ENCODE measurements at places on chromosomes 3 and 15. TPM values are rescaled to one million over a fixed set of nuclear protein-coding genes. Genes with fewer than 3 reads are reported as not detected.

ANKRD34C gene
- total RNA-seq, result not detected

TTLL13 gene
- total RNA-seq, result 0.39 TPM

MEGF11 gene
- not detected for total RNA-seq

DNAJB8 gene
- not detected for total RNA-seq

KLHDC8B gene
- 32.2 TPM for total RNA-seq

FHIT gene
- 6.8 TPM for total RNA-seq

ZBBX gene
- total RNA-seq, result 53.4 TPM

LIPC gene
- not detected for total RNA-seq

ISL2 gene
- total RNA-seq, result 0.54 TPM

GADL1 gene
- total RNA-seq, result not detected

CRYGS gene
- total RNA-seq, result 9.4 TPM

RASL12 gene
- 49.9 TPM for total RNA-seq

- H3K4me3 ChIP-seq, result no peak overlapping the region
- H3K27me3 ChIP-seq, result no peaks in the 10 kb centered on the region
- no peak for DNase-seq
- H3K4me1 ChIP-seq, result no peaks in the 10 kb centered on the region
These were observed 9.8 kb downstream of the KCNMB2 start for GRCh38 chr3:178546079-178546478.

- H3K4me1 ChIP-seq, result no peaks in the 10 kb centered on the region
- H3K27ac ChIP-seq, result no peak overlapping the region
- no peak overlapping the region for H3K4me3 ChIP-seq
- no peaks in the 10 kb centered on the region for H3K27me3 ChIP-seq
- no peaks in the 10 kb centered on the region for H3K36me3 ChIP-seq
These were observed 148.9 kb downstream of the PLCL2 start for GRCh38 chr3:17033516-17034168.

DNA sequence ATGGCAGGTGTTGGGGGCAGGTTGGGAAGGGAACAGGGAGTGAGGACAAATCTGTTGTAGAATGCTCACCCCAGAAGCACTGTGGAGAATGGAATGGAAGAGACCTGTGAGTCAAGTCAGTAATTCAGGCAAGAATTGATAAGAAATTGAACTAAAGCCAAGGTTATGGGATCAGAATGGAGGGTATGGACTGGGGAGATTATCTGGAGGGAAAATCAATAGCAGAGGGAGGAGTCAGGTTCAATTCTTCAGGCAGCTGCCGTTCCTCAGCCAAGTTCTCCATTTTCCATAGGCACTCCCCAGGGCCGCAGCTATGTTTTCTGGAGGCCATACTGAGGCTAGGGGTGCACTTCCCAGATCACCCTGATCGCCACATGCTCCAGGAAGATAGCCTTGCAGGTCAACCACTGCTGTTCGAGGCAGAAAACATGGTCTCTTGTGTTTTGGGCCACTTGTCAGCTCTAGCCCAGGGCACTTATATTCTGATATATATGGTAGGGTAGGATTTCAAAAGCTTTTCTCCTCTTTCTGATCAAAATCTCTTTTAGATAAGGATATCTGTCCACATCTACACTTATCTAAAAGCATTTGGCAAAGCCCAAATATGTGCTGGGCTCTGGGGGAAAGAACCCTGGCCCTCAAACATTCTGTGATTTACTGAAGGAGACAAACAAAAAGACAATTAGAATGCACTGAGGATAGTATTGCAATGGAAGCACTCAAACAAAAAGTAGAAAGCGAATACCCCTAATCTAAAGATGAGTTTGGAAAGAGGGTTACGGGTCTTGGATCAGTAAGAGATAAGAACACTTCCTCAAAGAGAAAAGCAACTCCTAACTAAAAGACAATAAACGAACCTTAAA, 92.3 kb downstream of the TMEM212 start:
- H3K27ac ChIP-seq, result no peak overlapping the region
- H3K36me3 ChIP-seq, result no peaks in the 10 kb centered on the region
- H3K4me3 ChIP-seq, result no peak overlapping the region
- DNase-seq, result no peak

DNA sequence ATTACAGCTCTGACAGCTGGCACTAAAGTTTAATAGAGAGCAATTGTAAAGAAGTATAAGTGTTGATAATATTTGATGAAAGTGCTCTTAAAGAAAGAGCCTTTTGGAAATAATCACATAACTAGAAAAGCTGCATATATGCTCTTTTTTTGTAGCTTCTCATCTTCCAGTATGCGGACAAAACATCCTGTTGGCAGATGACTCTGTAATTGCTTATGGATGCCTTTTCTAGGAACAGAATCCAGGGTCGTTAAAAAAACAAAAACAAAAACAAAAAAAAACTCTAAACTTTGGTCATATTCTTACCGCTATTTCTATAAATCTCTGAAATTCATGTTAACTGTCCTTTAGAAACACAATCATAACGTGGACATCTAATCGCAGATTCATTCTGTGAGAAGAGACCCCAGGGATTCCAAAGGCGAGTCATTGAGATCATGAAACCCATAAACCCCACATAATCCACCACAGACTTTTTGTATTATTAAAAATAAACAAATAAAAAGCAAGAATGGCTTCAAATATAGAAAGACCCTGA, 109.8 kb downstream of the EPHA3 start:
- no peak overlapping the region for H3K27ac ChIP-seq
- no peaks in the 10 kb centered on the region for H3K27me3 ChIP-seq
- no peak for DNase-seq
- H3K4me1 ChIP-seq, result no peaks in the 10 kb centered on the region
- H3K4me3 ChIP-seq, result no peak overlapping the region

DNA sequence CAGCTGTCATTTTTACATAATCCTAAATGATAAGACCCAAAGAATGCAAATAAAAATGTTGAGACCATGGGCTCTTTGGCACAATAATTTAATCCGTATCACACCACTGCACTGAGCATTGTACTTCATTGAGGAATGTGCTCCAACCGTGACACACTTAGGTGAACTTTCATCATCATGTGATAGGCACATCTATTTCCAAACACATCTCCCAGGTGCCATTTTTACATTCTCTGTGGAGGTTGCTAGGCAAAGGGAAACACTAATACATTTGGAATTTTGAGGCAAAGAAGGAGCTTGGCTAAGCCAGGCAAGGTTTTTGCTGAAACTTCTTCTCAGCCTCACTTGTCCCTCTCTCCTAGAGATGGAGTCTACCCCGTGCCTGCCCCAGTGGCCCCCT, 68.7 kb downstream of the LRTM1 start:
- no peaks in the 10 kb centered on the region for H3K27me3 ChIP-seq
- no peaks in the 10 kb centered on the region for H3K4me1 ChIP-seq
- no peaks in the 10 kb centered on the region for H3K36me3 ChIP-seq
- no peak overlapping the region for H3K4me3 ChIP-seq
- no peak overlapping the region for H3K27ac ChIP-seq
- no peak for DNase-seq

- no peaks in the 10 kb centered on the region for H3K36me3 ChIP-seq
- no peaks in the 10 kb centered on the region for H3K27me3 ChIP-seq
- no peak overlapping the region for H3K27ac ChIP-seq
- no peak overlapping the region for H3K4me3 ChIP-seq
- DNase-seq, result no peak
These were observed 342.9 kb upstream of the PROK2 start for GRCh38 chr3:72127844-72128243.

- H3K27me3 ChIP-seq, result no peaks in the 10 kb centered on the region
- H3K27ac ChIP-seq, result no peak overlapping the region
- peaks cover 11% of the 10 kb centered on the region for H3K36me3 ChIP-seq
- no peak overlapping the region for H3K4me3 ChIP-seq
These were observed 11.9 kb downstream of the DNAJA4 start for GRCh38 chr15:78276064-78276943.

DNA sequence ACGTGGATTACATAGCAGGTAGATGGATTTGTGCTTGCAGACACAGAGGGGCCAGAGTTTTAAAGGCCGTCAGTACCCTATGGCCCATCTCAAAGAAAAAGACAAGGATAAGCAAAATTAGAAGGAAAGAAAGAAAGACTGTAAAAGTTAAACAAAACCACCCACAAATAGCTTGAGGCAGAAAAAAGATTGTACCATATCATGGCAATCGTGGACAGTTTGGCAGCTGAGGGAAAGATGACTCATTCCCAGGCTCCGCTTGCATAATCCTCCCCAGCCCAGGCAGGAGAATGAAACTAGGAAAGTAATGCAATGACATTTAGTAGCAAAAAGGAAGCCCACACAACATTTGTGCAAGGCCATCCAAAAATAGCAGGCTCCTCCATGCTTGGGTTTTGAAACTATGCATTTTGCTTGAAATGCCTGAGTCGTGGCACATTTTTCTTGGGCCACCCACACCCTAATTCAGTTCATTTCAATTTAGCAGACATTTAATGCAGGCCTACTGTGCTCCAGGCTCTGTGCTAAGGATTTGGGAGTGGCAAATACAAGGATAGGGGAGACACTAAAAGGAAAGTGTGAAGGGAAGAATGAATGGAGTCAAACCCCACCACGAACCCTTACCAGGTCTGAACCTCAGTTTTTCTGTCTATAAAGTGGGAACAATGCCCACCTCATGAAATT, 40.9 kb upstream of the SMAD3 start:
- H3K36me3 ChIP-seq, result no peaks in the 10 kb centered on the region
- no peaks in the 10 kb centered on the region for H3K27me3 ChIP-seq
- H3K4me1 ChIP-seq, result peaks cover 36% of the 10 kb centered on the region
- H3K27ac ChIP-seq, result peak overlapping the region; percentile 52
- DNase-seq, result no peak

- no peaks in the 10 kb centered on the region for H3K36me3 ChIP-seq
- H3K27ac ChIP-seq, result no peak overlapping the region
- no peaks in the 10 kb centered on the region for H3K4me1 ChIP-seq
- H3K27me3 ChIP-seq, result no peaks in the 10 kb centered on the region
These were observed 310.4 kb downstream of the RYR3 start for GRCh38 chr15:33621141-33621540.

GRCh38 chr15:45326741-45327140, 51.6 kb downstream of the GATM start:
- no peaks in the 10 kb centered on the region for H3K36me3 ChIP-seq
- H3K27me3 ChIP-seq, result no peaks in the 10 kb centered on the region
- no peaks in the 10 kb centered on the region for H3K4me1 ChIP-seq
- no peak overlapping the region for H3K27ac ChIP-seq
- no peak for DNase-seq

- DNase-seq, result no peak
- H3K4me1 ChIP-seq, result no peaks in the 10 kb centered on the region
- H3K4me3 ChIP-seq, result no peak overlapping the region
- H3K27ac ChIP-seq, result no peak overlapping the region
- no peaks in the 10 kb centered on the region for H3K27me3 ChIP-seq
- H3K36me3 ChIP-seq, result no peaks in the 10 kb centered on the region
These were observed 173.9 kb downstream of the MEIS2 start for GRCh38 chr15:36926427-36926825.

GRCh38 chr3:81692766-81693165, 68.7 kb downstream of the GBE1 start:
- no peaks in the 10 kb centered on the region for H3K27me3 ChIP-seq
- no peak for DNase-seq
- no peaks in the 10 kb centered on the region for H3K4me1 ChIP-seq
- H3K4me3 ChIP-seq, result no peak overlapping the region
- H3K27ac ChIP-seq, result no peak overlapping the region

- no peaks in the 10 kb centered on the region for H3K27me3 ChIP-seq
- DNase-seq, result no peak
- no peak overlapping the region for H3K4me3 ChIP-seq
- peaks cover 9% of the 10 kb centered on the region for H3K4me1 ChIP-seq
These were observed 181.4 kb downstream of the SMAD6 start for GRCh38 chr15:66883284-66883911.

DNA sequence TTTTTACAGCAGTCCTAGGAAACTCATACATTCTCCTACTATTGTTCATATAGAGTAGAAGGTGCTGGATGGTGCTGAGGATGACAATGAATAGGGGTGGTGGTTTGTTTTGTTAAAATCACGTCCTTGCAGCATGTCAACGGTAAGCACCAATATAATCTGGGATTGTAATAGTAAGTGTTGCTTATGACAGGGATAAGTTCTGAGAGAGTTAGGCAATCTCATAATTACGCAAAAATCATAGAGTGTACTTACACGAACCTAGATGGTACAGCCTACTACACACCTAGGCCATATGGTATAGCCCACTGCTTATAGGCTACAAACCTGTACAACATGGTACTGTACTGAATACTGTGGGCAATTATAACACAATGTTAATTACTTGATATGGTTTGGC, 64.3 kb upstream of the TSPAN3 start:
- no peak overlapping the region for H3K4me3 ChIP-seq
- peaks cover 8% of the 10 kb centered on the region for H3K36me3 ChIP-seq
- H3K4me1 ChIP-seq, result no peaks in the 10 kb centered on the region
- H3K27me3 ChIP-seq, result no peaks in the 10 kb centered on the region
- no peak overlapping the region for H3K27ac ChIP-seq

- DNase-seq, result no peak
- no peak overlapping the region for H3K4me3 ChIP-seq
These were observed 74.0 kb downstream of the UBE2E2 start for GRCh38 chr3:23276913-23277658.

DNA sequence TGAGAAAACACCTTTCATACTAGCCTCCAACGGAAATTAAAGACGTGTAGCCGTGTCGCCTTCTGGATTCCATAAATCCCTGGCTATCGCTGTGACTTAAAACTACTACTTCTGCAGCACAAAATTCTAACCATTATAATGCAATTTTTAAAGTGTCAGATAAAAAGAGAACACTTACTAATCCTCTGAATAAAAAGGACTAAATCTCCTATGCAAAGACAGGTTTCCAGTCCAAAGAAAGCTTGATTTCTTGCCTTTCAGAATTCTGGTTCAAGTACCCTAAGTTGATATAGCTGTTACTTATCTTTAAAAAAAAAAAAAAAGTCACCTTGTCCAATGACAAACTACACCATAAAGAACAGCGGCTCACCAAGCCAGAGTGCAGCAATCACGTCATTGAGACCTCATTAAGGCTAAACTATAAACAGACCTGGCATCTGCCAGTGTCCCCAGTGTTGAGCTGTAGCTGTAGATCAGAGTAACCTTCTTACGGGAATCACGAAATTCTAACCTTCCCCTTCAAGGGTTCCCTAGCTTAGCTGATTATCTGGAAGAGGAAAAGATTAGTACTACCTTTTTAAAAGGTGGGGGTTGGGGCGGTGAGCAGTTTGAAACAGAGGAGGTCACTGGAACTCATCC, 2.2 kb downstream of the ABCC5 start:
- H3K36me3 ChIP-seq, result peaks cover 12% of the 10 kb centered on the region
- DNase-seq, result no peak
- H3K27me3 ChIP-seq, result no peaks in the 10 kb centered on the region
- H3K4me1 ChIP-seq, result peaks cover 8% of the 10 kb centered on the region
- H3K27ac ChIP-seq, result no peak overlapping the region
